ENCODE measurements at places on chromosomes 1 and 21.

GRCh38 chr1:213956295-213956770 lies 31.4 kb upstream of the PROX1 start:
- no peak for DNase-seq

DNA sequence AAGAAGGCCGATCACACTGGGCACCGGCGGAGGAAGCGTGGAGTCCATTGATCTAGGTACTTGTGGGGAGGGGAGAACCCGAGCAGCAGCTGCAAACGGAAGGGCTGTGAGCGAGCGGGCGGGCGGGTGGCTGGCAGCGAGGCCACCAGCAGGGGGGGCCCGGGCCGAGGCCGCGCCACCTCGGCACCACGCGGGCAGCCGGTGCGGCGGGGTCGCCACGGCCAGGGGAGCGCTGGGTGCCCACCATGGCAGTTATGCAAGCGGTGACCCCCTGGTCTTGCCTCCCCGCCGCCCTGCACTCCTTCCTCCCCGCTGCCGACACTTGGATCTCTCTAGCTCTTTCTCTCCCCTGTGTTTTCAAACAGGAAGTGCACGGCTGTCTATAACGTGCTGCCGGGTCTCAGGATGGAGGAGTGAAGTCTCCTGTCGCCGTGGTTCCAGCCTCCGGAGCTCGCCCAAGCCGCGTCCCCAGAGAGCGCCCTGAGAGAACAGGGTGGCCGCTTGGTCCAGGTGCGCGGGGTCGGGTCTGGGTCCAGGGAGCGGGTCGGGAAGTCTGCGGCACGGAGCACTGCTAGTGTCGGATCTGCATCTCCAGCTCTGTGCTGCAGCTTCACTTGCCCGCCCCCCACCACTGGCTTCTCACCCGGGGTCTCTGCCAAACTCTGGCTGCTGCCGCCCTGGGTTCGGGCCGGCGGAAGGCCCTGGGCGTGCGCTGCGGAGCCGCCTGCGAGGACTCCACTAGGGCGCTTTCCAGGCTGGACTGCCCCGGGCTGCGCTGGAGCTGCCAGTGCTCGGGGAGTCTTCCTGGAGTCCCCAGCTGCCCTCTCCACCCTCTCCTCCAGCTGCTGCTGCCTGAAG lies 22.7 kb downstream of the LRRC8D start:
- peak; percentile 74 for DNase-seq

- no peak for DNase-seq
Observed at GRCh38 chr21:42174173-42174572, 44.8 kb upstream of the ABCG1 start.

- no peak for DNase-seq
Observed at GRCh38 chr1:206933333-206933945, 11.7 kb upstream of the FCMR start.

GRCh38 chr21:23543333-23543732 lies 2063.9 kb downstream of the MRPL39 start:
- DNase-seq: no peak

- DNase-seq: no peak
Observed at GRCh38 chr1:228460821-228461220, 26.4 kb upstream of the RNF187 start.

DNA sequence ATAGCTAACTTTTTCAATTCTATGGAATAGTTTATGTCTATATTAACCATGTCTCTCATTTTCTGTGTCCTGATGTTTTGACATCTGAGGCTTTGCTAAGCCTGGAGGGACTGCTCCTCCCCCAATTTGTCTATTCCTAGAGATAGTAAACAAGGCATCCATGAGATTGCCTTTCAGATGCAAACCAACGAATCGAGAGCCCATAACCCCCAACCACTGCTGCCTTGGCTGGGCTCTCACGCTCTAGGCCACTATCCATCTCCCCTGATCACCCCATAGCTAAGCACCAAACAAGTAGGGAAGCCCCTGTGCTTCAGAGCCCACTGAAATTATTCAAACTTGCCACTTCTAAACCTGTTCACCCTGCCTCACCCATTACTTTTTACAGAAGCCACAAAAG lies 437.7 kb downstream of the SETD4 start:
- DNase-seq: no peak

DNA sequence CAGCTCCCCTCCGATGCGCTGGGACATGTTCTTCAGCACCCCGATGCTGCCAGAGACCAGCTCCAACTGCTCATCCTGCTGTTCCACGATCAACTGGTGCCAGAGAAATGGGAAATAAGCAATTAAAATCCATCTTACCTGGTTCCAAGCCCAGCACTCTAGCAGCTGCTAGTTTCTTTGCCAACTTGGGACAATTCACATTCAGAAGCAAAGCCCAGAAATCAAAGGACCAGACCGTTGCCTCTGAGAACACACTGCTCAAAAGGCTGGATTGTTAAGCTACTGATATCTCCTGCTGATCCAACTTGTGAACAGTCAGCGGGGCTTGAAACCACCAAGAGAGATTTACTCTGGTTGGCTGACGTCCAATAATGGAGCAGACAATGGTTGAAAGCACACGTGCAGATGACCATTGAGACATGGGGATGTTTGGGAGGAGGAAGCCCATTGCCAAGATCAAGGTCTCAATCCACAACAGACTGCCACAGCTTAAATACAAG lies 34.4 kb downstream of the STX6 start:
- no peak for DNase-seq

- no peak for DNase-seq
Observed at GRCh38 chr21:39131791-39132190, 51.5 kb downstream of the PSMG1 start.
